NCI-H345 (cell line): ENCODE measurements at places on chromosomes 4 and X.

DNA sequence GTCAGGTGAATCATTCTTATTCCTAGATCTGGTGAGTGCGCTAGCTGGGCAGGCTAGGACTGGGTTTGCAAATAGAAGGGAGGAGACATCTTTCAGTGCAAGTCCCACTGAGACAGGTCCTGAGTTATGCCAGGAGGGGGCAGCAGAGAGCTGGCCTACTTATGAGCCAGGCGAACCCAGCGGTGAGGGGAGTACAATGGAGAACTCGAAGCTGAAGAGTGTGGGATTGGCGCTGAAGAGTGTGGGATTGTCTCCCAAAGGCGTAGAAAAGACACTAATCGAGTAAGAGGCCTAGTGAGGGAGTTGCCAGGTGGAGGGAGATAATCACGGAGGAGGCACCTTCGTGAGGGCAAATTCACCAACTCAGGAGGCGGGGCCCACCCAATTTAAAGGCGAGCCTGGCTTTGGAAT lies 91.7 kb upstream of the CXorf66 start:
- peak; percentile 20 for DNase-seq

- no peak for DNase-seq
Measured at GRCh38 chr4:72629540-72629939, 60.5 kb upstream of the ADAMTS3 start.

GRCh38 chr4:111986095-111986494 lies 159.2 kb upstream of the FAM241A start:
- no peak for DNase-seq

DNA sequence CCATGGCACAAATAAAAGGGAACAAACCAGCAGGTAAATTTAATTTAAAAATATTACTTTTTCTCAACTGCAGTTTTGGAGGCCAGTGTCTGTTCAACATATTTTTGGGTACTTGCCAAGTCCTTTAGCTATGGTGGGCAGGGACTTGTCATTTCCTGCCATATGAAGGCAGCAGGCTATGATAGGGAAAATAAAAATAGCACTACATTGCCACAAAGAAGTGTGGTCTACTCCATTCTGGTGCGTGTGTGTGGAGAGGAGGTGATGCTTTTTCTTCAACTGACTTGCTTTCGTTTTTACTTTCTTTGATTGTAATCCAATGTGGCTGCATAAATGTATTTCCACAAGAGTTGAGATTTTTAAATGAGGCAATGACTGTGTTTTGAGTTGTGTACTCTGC lies 17.2 kb downstream of the GPR174 start:
- no peak for DNase-seq

DNA sequence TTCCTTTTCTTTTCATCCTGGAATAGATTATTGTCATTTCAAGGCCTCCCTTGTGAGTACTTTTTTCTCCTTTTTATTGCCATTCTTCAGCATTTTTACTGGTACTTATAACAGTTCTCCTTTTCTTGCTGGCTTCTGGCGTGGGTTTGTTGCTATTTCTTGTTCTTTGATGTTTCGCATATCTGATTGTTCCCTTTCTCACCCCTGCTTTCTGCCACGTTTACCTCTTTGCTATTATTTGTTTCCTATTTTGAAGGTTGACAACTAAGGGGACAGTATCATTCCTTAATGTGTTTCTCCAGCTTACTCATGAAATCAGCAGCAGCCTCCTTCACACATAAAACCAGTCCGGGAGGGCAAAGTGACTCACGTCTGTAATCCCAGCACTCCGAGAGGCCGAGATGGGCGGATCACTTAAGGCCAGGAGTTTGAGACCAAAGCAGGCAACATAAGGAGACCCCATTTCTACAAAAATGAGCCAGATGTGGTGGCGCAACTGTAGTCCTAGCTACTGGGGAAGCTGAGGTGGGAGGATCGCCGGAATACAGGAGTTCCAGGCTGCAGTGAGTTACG lies 72.6 kb downstream of the DMD start:
- no peak for DNase-seq

DNA sequence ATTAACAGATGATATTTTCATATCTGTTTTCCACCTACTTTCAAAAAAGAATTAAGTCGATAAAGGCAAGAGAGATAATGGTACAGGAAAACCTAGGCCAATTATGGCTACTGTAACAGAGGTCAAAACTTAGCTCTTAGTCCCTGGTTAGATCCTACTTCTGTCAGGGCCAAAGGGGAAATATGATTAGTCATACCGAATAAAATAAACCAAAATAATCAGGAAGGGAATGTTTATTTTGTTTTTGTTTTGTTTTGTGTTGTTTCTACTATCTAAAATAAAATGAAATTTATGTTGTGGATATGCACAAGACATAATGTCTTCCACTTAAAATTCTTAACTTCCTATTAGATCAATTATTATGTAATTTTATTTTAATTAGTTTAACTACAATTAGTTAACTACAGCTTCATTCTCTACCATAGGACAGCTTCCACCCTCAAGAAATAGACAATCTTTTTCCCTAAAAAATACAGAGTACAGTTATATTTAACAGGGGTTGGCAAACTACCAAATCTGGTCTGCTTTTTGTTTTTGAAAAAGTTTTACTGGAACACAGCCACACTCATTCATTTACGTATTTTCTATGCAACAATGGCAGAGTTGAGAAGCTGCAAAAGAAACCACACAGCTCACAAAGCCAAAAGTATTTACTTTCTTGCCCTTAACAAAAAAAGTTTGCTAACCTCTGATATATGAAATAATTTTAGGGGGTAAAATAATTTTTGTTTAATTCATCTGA lies 25.4 kb downstream of the TMEM47 start:
- DNase-seq = no peak

- DNase-seq = no peak
Measured at GRCh38 chrX:443536-444210, 57.0 kb upstream of the PPP2R3B start.

- no peak for DNase-seq
Measured at GRCh38 chr4:85963231-85963630, 396.6 kb downstream of the MAPK10 start.

- DNase-seq = no peak
Measured at GRCh38 chrX:10120331-10120730, 36.4 kb upstream of the CLCN4 start.

DNA sequence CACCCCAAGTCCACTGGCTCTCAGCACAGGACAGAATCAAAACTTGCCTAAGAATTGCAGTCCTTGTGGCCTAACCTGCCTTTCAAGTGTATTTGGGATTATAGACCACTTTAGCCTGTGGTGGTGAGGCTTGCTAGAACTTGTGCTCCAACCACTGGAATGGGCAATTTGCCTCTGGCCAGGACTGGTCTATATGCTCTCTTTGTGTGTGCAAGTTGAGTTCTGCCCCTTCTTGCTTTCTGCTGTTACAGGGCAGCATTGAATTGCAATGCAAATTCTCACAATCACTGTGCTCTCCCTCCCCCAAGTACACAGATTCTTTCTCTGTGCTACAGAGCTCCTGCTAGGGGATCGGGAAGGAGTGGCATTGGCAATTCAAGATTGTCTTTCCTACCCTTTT lies 233.6 kb upstream of the DIPK2B start:
- DNase-seq = no peak

- peak; percentile 26 for DNase-seq
Measured at GRCh38 chrX:124211312-124211942, 121.0 kb upstream of the TEX13D start.

- no peak for DNase-seq
Measured at GRCh38 chr4:6277139-6277802, 7.6 kb downstream of the WFS1 start.

- no peak for DNase-seq
Measured at GRCh38 chrX:13620207-13620606, 32.7 kb upstream of the TCEANC start.

- no peak for DNase-seq
Measured at GRCh38 chr4:116702949-116703348, 382.4 kb downstream of the TRAM1L1 start.

DNA sequence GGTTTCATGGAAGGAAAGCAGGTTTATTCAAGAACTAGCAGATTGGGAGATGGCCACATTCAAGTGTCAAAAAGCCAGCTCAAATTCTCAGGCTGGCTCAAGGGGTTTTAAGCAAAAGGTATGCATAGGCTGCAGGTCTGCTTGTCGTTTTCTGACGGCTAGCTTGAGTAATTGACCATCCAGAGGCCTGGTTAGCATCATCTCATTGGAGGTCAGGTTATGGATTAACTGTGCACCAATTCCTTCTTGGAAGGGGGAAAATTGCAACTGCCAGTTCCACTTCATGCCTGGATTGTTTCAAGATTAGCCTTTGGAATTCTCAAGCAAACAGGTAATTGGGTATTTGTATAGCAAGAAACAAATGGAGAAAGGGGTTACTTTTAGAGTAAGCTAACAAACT lies 62.1 kb downstream of the FUNDC1 start:
- no peak for DNase-seq

DNA sequence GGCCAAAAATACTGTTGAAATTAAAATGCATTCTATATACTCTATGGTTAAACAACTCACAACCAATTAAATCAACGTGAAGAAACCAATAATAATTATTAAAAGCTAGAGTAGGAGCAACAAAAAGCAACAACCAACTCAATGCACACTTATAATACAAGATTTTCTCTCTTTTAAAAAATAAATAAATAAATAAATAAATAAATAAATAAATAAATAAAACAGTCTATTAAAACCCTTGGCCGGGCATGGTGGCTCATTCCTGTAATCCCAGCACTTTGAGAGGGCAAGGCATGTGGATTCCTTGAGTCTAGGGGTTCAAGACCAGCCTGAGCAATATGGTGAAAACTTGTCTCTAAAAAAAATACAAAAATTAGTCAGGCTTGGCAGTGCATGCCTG lies 62.7 kb downstream of the ENOX2 start:
- no peak for DNase-seq

DNA sequence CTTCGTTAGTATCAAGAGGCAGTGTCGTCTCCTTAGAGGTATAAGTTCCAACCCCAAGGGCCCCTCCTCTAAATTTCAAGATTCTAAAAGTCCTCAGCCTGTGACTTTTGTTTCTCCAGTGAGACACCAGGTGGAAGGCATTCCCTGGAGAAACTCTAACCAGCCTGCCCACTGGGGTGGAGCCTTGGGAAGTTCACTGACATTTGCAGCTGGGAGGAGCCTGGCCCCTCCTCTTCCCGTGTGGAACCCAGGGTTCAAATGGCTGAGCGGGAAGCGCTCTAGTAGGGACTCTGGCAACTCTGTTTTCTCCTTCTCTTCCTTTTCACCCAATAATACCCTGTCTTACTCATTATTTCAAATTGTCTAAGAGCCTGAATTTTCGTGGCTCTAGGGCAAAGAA lies 325.0 kb downstream of the TLL1 start:
- no peak for DNase-seq

- DNase-seq = no peak
Measured at GRCh38 chr4:101328063-101328602, 19.2 kb downstream of the PPP3CA start.

GRCh38 chr4:168636506-168637196 lies 139.8 kb downstream of the PALLD start:
- no peak for DNase-seq

GRCh38 chr4:170990989-170991589 lies 822.1 kb upstream of the GALNTL6 start:
- no peak for DNase-seq

GRCh38 chr4:7322166-7322991 lies 112.4 kb downstream of the PSAPL1 start:
- DNase-seq = no peak

DNA sequence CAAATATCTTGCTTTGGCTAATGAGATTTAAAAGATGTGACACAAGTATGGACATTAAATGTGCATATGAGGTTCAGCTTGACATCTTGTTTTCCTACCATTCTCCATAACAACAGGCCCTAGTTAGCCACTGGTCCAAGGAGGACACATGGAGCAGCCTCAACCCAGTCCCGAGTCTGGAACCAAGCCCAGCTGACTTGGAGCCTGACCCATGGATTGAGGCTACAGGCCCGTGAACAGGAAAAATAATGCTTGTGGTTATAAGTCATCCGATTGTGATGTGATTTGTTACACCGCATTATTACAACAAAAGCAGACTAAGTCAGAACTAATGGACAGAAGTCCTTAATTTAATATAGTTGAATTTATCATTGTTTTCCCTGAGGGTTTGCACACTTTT lies 123.2 kb upstream of the BANK1 start:
- DNase-seq = no peak
